ENCODE measurements at places on chromosomes 1 and 21.

DNA sequence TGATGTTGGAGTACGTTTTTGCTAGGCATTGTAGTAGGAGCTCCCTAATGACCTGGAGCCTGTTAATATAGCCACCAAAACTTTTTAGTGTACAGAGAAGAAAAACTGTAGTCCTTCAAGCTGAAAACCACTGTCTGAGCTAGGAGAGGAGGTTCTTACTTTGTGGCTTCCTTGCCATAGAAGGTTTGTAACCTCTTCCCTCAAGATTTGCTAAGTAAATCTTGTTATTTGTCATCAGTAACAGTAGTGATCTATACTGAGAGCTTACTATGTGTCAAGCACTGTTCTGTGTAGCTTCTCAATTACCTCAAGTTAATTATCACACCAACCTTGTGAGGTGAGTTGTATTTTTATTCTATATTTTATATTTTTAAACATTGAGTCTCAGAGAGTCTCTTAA, 21.2 kb upstream of the LRRC8C start:
- no peak for DNase-seq

GRCh38 chr1:217881607-217882332, 250.6 kb downstream of the SPATA17 start:
- peak; percentile 1 for DNase-seq

GRCh38 chr1:153490272-153491051, 30.0 kb upstream of the S100A7 start:
- DNase-seq, result no peak

GRCh38 chr21:15430023-15430422, 299.8 kb upstream of the USP25 start:
- no peak for DNase-seq

- DNase-seq, result peak; percentile 92
Measured at GRCh38 chr1:171226747-171227370, 21.4 kb upstream of the FMO1 start.

Data from NCI-H526 (cell line).